ENCODE measurements at places on chromosomes 12 and 14. TPM values are rescaled to one million over a fixed set of nuclear protein-coding genes. Genes with fewer than 3 reads are reported as not detected.

The MORN3 gene
- total RNA-seq, result 0.23 TPM

The IL31 gene
- total RNA-seq, result not detected

The COL2A1 gene
- total RNA-seq, result not detected

The MYF5 gene
- total RNA-seq, result not detected

The CRADD gene
- 23.8 TPM for total RNA-seq

The SYCP3 gene
- not detected for total RNA-seq

The PPP1R1A gene
- total RNA-seq, result not detected

The MFAP5 gene
- total RNA-seq, result not detected

The CPNE8 gene
- total RNA-seq, result 0.62 TPM

Measured in H4 (cell line).